Memory B cell (primary cell): ENCODE measurements at places on chromosomes 12 and 14.

GRCh38 chr12:94269316-94269999 lies 121.1 kb downstream of the PLXNC1 start:
- peaks cover 29% of the 10 kb centered on the region for H3K4me1 ChIP-seq
- H3K27ac ChIP-seq: no peak overlapping the region
- H3K36me3 ChIP-seq: peaks cover 29% of the 10 kb centered on the region

DNA sequence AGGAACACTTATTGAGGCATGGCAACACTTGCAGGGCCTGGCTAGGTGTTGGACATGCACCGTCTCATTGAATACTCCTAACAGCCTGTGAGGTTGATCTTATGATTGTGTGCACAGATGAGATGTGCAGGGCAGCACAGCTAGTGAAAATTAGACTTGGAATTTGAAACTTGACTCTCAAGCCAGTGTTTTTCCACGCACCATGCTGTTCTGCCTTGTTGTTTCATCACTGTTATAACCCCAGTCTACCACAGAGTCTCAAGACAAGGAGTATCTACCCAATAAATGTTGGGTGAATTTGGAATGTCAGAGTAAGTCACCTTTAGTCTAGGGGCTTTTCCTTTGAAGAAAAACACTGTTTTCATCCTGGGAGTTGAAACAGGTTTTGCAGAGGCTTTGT lies 55.8 kb upstream of the LRIG3 start:
- no peak overlapping the region for H3K4me3 ChIP-seq
- no peak for DNase-seq
- no peak overlapping the region for H3K27ac ChIP-seq
- no peaks in the 10 kb centered on the region for H3K4me1 ChIP-seq

GRCh38 chr14:93231129-93231979 lies 24.3 kb downstream of the UBR7 start:
- H3K4me1 ChIP-seq: peaks cover 12% of the 10 kb centered on the region
- peak overlapping the region; percentile 35 for H3K4me3 ChIP-seq
- peaks cover 5% of the 10 kb centered on the region for H3K27me3 ChIP-seq
- peaks cover 19% of the 10 kb centered on the region for H3K36me3 ChIP-seq
- DNase-seq: no peak

- H3K27ac ChIP-seq: peak overlapping the region; percentile 2
- no peaks in the 10 kb centered on the region for H3K27me3 ChIP-seq
- peaks cover 15% of the 10 kb centered on the region for H3K4me1 ChIP-seq
- no peak for DNase-seq
- peaks cover 10% of the 10 kb centered on the region for H3K36me3 ChIP-seq
- no peak overlapping the region for H3K4me3 ChIP-seq
Observed at GRCh38 chr14:63493246-63493645, 49.9 kb downstream of the PPP2R5E start.

DNA sequence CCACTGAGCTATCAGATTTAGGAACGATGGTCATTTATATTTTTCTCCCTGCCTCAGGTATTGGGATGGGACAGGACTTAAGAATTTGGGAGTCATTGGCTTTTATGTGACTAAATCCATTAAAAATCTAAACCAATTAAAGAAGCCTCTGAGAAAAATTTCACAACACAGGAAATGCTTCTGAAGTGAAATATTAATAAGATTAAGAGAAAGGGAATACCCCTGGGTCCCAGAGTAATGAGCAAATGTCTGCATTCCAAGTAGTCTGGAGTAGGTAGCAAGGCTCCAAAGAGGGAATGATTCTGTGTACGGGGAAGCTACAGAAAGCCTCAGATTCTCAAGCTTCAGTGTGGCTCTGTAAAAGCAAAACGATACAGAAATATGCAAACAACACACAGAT lies 707 bp upstream of the MED6 start:
- peak overlapping the region; percentile 90 for H3K4me3 ChIP-seq
- H3K27ac ChIP-seq: peak overlapping the region; percentile 98
- no peak for DNase-seq
- H3K4me1 ChIP-seq: peaks cover 21% of the 10 kb centered on the region
- peaks cover 3% of the 10 kb centered on the region for H3K27me3 ChIP-seq
- H3K36me3 ChIP-seq: peaks cover 2% of the 10 kb centered on the region
